8988T (cell line): ENCODE measurements at places on chromosomes 6 and 20.
A peak's percentile ranks its signal among the peaks of the same experiment; 100 is the strongest.

GRCh38 chr6:72212686-72213085, 326.3 kb downstream of the RIMS1 start:
- DNase-seq: no peak

DNA sequence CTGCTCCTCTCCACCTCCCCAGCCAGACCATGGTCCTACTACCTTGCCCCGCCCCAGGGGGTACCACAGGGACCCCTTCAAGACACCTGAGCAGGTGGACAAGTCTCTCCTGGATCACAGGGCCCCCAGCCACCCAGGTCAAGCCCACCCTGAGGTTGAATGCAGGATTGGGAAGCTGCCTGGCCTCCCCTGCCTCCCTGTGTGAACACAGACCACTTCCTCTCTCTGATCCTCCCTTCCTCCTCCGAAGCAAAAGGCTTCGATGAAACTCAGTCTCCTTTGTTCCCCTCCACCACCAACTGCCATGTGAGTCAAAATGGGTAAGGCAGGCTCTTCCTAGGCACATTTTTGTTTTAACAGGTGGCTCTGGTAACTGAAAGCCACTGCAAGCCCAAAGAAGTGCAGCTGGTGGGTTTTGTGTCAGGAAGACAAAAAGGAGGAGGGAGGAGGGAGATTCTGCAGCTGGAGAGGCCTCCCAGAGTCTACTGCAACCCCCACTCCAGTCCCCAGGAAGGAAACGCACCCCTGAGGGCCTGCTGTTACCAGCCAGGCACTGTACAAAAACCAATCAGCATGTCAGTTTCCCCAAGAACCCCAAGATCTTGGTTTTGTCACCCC, 5.4 kb downstream of the ADA start:
- no peak for DNase-seq

- no peak for DNase-seq
These were observed 10.3 kb upstream of the R3HDML start for GRCh38 chr20:44326391-44327159.

GRCh38 chr20:51687108-51687507, 81.1 kb downstream of the ATP9A start:
- peak; percentile 84 for DNase-seq

DNA sequence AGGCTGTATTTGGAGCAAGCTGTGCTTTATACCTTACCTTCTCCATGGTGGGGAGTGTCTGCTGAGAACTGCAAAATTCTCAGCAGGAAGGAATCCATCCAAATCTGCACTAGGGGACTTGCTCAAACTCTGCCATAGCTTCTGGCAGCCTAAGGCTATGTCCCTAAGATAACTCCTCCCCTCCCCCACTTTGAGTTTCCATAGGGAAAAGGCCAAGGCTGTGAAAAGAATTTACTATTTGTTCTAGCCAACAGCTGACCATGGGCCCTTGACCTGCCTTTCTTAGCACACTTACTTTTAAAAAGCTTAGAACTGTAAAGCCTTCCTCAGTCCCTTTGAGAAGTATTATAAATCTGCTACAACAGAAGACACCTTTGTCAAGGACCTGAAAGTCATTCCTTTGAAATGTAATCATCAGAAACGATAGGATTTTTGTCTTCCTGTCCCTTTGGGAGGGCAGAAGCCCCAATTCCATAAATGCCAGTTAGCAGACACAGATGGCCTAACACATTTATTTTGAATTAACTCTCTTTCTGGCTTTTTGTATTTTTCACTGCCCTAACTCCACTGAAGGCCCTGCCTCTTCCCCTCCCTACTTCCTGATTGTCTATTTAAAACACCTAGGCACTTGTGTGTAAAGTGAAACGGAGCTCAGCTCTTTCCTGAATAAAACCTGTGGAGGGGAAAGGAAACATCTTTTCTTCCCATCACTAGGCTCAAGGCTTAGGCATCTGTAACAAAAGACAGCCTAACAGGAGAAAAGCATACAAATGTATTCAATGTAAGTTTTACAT, 157.1 kb downstream of the AKAP7 start:
- DNase-seq: no peak
